ENCODE measurements at places on chromosomes 2 and 18.

DNA sequence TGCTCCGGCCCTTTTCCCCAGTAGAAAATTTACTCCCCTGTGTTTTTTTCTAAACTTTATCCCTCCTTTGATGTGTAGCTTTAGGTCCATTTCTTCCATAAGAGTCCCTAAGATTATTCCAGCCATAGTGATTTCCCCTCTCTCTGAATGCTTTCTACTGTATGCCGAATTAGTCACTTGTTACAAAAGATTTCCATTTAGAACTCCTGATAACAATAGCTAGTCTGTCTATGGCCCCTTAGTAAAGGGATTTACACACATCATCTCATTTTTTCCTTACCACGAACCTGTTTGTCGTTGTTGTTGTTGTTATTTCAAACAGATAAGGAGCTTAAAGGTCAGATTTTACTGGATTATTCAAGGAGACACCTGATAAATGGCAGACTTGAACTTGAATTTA, 256.1 kb downstream of the PAX3 start:
- DNase-seq: no peak

GRCh38 chr2:15905986-15906491, 34.3 kb upstream of the MYCN start:
- no peak for DNase-seq

GRCh38 chr2:23286758-23287704, 97.9 kb upstream of the KLHL29 start:
- no peak for DNase-seq

GRCh38 chr2:232354069-232354468, 24.5 kb upstream of the ALPP start:
- DNase-seq: no peak

DNA sequence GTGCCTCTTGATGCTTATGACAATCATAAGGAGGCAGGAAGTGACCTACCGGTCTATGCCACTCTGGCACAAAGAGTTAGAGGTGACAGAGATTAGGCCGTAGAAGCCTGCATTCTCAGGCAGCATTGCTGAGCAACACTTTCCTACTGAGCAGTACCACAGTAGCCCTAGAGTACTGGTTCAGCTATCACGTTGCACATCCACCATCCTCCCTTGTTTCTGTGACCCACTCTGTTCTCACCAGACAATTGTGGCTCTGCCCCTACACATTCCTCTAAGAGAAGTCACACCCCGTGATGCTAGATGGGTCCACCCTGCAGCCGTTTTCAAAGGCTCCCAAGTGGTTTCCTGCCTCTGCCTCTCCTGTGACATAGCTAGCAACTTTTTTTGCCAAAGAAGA, 22.6 kb upstream of the SUCLG1 start:
- DNase-seq: no peak

DNA sequence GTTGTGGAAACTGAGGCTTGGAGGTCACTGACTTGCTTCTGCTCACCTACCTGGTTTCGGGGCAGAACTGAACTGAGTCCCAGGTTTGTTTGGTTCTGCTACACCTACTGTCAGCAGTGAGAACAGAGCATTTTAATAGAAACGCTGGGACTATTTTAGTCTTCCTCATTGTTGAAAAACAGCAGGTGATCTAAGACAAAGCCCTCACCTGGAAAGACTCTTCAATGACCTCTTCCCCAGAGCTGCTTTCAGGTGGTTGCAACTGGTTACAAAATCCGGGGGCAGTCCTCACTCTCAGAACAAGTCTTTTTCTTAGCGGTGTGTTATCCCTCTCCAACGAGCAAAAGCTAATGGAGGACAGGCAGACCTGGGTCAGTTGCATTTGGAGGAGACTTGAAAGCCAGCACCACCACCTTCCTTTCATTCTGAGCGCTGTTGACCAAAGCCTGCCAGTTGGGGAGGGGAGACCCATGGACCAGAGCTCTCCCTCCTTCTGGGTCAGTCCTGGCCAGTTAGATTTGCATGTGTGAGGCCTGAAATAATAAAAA, 217.0 kb downstream of the NCK2 start:
- no peak for DNase-seq

GRCh38 chr2:233250985-233251305, 528 bp upstream of the ATG16L1 start:
- DNase-seq: no peak

- no peak for DNase-seq
Measured at GRCh38 chr2:219736209-219736608, 108.8 kb downstream of the SLC4A3 start.

DNA sequence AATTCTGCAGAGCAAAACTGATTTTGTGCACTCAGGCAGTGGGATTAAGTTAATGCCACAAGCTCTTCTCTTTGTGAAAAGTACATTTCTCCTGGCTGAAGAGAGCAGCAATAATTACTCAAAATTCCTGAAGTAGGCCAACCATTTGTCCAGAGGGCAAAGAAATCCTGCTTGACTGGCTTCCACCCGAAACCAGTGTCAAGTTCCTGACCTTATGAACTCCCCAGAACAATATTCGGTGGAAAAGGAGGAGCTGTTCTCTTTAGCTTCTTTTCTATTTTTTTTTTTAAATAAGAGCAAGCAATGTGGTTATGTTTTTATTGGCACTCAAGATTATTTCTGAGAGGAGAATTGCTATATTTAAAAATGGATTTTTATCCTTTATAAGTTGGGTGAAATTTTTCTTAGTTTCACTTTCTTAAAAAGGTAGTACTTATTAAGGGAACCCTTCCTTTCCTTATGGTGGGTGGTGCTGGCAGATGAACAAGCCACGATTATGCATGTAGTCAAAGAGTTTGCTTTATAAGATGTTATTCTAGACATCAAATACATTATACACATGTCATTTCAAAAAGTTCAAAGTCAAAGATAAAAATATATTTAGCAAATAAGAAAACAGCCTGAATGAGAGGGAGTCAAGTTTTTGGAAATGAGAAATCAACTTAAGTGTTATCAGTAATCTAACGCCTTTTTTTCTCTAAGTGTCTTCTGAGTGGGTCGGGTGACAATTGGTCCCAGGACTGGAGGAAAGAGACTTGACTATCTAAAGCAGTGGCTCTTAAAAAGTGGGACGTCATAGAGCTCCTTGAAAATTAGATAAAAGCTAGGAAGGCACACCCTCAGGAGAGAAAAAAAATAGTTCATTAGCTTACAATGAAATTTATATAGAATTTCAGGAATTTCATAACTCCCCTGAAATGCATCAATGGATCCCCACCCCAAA, 194.5 kb downstream of the IKZF2 start:
- DNase-seq: no peak

GRCh38 chr2:11676640-11677039, 6.6 kb upstream of the NTSR2 start:
- DNase-seq: no peak

DNA sequence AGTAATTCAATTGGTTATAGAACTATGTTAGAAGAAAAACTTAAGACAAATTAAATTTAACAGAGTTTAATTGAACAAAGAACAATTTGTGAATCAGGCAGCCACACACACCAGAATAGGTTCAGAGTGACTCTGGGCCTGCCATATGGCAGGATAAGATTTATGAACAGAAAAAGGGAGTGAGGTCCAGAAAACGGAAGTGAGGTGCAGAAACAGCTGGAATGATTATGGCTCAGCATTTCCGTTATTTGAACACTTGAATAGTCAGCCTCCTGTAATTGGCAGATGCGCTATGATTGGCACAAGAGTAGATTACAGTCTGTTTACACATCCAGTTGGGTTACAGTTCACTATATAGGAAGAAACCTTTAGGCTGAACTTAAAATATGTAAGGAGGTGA, 99.0 kb downstream of the MBD2 start:
- DNase-seq: no peak

GRCh38 chr2:172058660-172059059, 26.6 kb upstream of the DLX1 start:
- DNase-seq: no peak

DNA sequence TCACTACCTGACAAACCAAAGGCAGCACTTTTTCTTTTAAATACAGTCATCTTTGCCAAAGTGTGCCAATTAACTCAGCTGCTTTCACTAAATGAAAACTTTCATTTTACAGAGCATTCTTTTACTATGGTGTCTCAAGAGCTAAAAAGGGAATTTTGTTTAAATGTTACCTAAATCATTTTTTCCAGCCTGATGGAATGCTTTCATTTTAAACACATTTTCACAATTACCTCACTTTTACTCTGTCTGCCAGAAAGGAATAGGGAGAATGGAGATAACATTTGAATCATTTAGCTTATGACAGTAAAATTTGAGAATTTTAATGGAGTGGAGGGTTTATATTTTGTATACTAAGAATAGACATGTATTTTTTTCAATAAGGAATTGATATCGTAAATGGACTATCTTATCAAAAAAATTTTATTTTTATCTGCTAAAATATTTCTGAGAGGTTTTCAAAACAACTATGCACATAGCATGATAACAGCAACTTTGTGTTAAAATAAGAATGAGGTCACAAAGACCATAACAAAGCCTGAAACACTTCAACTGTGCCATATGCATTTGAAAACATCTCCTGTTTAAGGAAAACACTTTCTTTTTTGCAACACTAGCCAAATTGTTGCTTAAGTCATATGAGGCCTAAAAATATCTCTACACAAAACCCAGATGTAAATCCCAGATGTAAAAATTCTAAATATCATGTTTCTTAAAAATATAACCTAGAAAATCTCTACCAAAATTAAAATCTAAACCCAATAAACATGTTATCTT, 769.9 kb upstream of the FSHR start:
- DNase-seq: no peak

GRCh38 chr2:140747665-140748064, 1383.2 kb downstream of the LRP1B start:
- no peak for DNase-seq

GRCh38 chr2:8363161-8363560, 318.7 kb upstream of the ID2 start:
- no peak for DNase-seq

DNA sequence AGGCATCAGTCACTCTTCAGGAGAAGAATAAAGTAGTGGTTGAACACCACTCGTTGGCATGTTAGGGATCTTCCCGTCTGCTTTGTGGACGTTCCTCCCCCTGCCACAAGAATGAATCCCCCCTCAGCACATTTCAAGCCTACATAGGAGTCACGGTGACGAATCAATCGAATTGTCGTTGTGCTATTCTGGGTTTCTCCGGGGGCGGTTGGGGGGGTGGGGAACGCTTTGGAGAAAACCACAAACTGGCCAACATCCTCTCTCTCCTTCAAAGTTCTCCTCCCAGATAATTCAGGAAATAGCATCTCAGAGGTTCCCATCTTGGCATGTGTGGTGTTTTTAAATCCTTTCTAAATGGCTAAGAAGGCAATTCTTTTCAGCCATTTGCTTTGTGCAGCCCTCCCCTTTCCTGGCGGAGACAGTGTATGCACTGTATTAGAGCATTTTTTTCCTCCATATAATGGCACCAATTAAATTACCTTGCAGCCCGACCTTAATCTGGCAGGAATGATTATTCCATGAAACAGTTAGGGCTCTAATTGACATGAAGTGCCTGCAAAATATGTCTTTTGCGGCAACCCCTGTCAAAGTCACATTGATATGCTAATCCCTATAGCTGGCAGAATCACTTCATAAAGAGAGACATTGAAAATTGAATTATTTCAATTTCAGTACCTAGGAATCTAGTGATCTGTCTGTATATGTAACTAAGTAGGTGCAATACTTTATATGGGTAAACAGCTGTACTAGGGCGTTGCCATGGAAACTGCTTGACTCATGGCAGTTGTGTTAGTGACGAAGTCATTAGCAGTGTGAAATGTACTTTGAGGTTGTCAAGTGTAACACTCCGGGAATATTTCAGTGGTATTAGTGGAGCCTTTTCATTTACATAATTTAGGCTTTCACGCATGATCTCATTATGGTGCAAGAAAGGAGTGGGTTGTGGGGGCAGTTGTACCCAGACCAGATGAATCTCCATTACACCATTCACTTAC, 323.4 kb upstream of the SLC14A2 start:
- no peak for DNase-seq

GRCh38 chr2:38945911-38946310, 56.2 kb downstream of the ARHGEF33 start:
- no peak for DNase-seq

DNA sequence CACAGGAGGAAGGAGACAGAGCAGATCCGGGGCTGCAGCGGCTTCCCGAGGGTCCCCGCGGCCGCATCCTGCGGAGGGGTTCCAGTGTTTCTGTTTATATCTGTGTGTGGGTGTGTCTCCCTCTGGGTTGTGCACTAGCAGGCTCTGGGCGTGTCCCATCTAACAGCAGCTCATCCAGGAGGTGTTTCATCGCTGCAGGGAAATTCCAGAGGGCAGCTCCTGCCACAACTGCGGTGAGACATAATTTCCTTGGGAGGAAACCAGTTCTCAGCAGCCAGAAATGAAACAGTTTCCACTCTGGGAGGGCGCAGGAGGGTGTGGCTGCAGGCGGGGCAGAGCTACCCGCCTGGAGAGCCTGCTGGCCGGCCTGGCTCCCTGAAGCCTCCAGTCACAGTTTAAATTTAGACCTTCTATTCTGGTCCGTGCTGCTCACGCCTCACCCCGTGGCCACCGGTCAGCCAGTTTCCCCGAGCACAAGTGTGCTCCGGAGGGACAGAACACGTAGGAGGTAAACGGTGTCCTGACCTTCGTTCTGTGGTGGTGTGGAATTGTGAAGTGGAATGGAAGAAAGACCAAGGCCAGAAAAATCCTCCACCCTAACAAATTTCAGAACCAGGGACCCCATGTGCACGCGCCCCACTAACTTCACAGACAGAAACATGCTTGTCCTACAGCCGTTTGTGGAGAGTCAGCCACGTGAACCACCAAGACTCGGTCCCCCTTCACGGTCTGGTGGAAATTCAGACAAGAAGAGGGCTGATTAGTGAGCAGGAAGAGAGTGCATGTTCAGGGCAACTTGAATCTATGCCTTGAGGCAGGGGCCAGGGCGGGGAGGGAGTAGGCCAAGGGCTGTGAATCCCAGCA, 50.2 kb downstream of the TEX44 start:
- DNase-seq: peak; percentile 48

GRCh38 chr2:117859924-117860647, 45.6 kb downstream of the DDX18 start:
- DNase-seq: no peak

DNA sequence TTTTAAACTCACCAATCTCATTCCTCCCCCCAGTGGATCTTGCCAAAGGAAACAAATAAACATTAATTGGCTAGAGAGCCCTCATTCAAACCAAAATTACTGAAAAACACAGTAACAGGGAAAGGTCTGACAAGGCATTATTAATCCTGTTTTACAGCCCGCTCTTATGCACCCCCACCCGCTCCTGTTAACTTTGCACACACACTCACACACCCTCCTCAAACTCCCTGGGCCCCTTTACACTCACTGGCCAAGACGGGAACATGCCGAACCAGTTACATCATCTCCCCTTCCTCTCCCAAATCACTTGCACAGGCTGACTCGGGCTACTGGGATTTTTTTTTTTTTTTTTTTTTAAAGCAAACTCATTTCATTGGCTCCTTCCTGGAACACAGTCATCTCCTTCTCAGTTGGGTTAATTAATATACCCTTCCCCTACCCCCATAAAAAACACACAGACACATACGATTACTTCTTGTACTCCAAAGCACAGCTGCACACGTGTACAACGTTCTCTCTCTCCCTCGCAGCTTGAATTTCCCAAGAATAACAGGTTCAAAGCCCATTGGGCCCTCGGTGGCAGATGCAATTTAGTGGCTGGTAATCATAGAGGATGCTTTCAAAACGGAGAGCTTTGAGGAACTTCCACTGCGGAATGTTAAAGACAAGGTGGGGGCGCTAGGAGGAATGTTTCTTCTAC, 31.8 kb downstream of the KLF7 start:
- DNase-seq: no peak
